ENCODE measurements at places on chromosomes 12 and 14. TPM values are rescaled to one million over a fixed set of nuclear protein-coding genes. Genes with fewer than 3 reads are reported as not detected.

Gene PPFIA2
- not detected for total RNA-seq

Gene SMCO2
- total RNA-seq = not detected

Gene MLEC
- total RNA-seq = 156 TPM

Gene MANSC4
- not detected for total RNA-seq

Gene FGF6
- not detected for total RNA-seq

Gene RHEBL1
- total RNA-seq = 1.4 TPM

Gene FITM1
- total RNA-seq = 5.8 TPM

Gene TMEM120B
- total RNA-seq = 3.8 TPM

Gene TAS2R20
- 2.9 TPM for total RNA-seq

Gene BBS10
- 7.4 TPM for total RNA-seq

Gene SLCO1B3
- total RNA-seq = 0.31 TPM

Gene USP44
- total RNA-seq = 0.11 TPM

Gene EML1
- 1.3 TPM for total RNA-seq

GRCh38 chr12:130549361-130549760 lies 166.7 kb downstream of the RIMBP2 start:
- H3K36me3 ChIP-seq = no peaks in the 10 kb centered on the region
- no peak overlapping the region for H3K4me3 ChIP-seq
- H3K4me1 ChIP-seq = no peaks in the 10 kb centered on the region

DNA sequence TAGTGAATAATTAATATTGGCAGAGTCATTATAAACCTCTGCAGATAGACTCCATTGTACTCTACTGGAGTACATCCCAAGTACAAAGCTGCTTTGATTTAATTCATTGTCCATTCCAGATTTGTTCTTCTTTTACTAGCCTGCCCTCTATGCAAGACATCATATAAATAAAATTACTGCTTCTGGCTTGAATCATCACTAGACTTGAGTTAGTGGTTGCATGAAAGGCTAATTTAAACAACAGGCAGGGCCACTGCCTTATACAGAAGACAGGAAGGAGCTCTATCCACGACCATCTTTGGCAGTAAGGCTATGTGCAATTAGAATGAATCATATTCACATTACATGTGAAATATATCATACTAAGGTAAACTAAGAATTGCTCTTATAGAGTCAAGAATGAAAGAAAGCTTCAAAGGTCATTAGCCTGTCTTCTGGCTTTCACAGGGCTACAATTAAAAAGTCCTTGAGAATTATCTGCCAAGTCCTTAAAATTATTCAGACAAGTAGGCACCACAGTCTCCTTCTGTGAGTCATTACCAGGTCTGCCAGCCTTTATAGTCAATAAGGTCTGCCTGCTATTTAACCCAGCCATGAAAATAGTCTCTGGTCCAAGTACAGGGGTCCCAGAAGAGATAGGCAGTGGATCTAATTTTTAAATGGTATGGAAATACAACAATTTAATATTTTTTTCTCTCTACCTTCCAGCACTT lies 631.8 kb downstream of the TMTC2 start:
- DNase-seq = no peak
- H3K4me1 ChIP-seq = no peaks in the 10 kb centered on the region
- H3K36me3 ChIP-seq = no peaks in the 10 kb centered on the region
- no peak overlapping the region for H3K27ac ChIP-seq
- H3K4me3 ChIP-seq = no peak overlapping the region

DNA sequence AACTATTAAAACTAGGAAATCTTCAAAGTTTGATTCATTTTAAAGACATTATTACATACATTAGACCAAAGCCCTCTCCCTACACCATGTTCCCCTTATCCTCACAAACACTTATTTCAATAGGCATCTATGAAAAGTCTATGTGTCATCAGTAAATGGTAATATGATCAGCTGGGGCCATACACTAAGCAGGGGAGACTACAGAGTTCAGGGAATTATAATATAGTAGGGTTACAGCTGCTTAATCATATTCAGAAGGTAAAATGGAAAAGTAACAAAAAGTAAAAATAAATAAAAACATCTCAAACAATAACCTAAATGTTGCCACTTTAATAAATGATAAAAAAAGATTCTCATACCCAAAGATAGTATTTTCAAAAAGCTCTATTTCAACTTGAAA lies 29.1 kb downstream of the PAWR start:
- no peaks in the 10 kb centered on the region for H3K27me3 ChIP-seq
- H3K36me3 ChIP-seq = peaks cover 3% of the 10 kb centered on the region
- H3K4me3 ChIP-seq = no peak overlapping the region
- H3K4me1 ChIP-seq = peaks cover 32% of the 10 kb centered on the region
- H3K27ac ChIP-seq = peak overlapping the region; percentile 23

DNA sequence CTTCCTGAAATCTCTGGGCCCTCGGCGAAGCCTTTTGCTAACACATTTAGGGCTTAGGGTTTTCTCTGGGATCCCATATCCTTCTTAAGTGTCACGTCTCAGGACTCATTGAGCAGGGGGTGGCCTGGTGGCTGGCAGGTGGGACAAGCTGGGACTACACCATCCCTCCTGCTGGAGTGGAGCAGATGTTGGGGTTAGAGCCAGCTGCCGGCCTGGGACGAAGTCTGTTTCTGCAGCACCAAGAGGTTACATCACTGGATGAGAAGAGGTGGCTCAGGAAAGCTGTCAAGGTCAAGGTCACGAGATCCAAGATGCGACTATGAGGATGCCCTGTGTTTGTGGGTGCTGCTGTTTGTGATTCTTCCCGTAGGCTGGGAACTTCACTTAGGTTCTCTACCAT lies 16.3 kb downstream of the SMCO2 start:
- peaks cover 4% of the 10 kb centered on the region for H3K27me3 ChIP-seq
- DNase-seq = no peak
- H3K36me3 ChIP-seq = no peaks in the 10 kb centered on the region

- peaks cover 8% of the 10 kb centered on the region for H3K4me1 ChIP-seq
- no peak overlapping the region for H3K4me3 ChIP-seq
- H3K27me3 ChIP-seq = no peaks in the 10 kb centered on the region
- DNase-seq = no peak
These were observed 143.0 kb upstream of the ATXN7L3B start for GRCh38 chr12:74394647-74395046.

- peak; percentile 16 for DNase-seq
- H3K4me3 ChIP-seq = no peak overlapping the region
- H3K36me3 ChIP-seq = no peaks in the 10 kb centered on the region
- H3K27me3 ChIP-seq = no peaks in the 10 kb centered on the region
- H3K27ac ChIP-seq = no peak overlapping the region
These were observed 723.4 kb upstream of the MDGA2 start for GRCh38 chr14:48398675-48399282.

- H3K4me1 ChIP-seq = no peaks in the 10 kb centered on the region
- H3K36me3 ChIP-seq = no peaks in the 10 kb centered on the region
- no peak for DNase-seq
- H3K27me3 ChIP-seq = no peaks in the 10 kb centered on the region
- H3K4me3 ChIP-seq = no peak overlapping the region
- H3K27ac ChIP-seq = no peak overlapping the region
These were observed 82.8 kb upstream of the CAPRIN2 start for GRCh38 chr12:30837595-30837994.

- H3K27me3 ChIP-seq = no peaks in the 10 kb centered on the region
- H3K4me3 ChIP-seq = no peak overlapping the region
- H3K27ac ChIP-seq = no peak overlapping the region
- H3K4me1 ChIP-seq = no peaks in the 10 kb centered on the region
- no peaks in the 10 kb centered on the region for H3K36me3 ChIP-seq
These were observed 35.0 kb downstream of the KITLG start for GRCh38 chr12:88544991-88545980.

GRCh38 chr12:41277100-41277945 lies 89.2 kb downstream of the PDZRN4 start:
- H3K27ac ChIP-seq = no peak overlapping the region
- H3K4me3 ChIP-seq = no peak overlapping the region
- H3K27me3 ChIP-seq = no peaks in the 10 kb centered on the region
- H3K36me3 ChIP-seq = no peaks in the 10 kb centered on the region
- peak; percentile 26 for DNase-seq

DNA sequence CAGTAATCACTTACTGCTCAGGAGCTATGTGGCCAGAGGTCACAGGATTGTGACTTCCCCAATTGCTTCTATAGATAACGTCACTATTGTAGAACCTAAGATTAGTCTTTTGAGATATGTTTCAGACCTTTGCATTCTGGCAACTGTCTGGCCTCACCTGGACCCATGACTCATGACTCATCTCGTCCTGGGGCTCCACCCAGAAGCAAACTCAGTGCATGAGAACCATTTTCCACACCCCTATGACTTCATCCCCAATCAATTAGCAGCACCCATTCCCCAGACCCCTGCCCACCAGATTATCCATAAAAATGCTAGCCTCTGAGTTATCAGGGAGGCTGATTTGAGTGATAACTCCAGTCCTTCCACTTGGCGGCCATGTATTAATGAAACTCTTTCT lies 186.9 kb downstream of the EMP1 start:
- H3K27me3 ChIP-seq = no peaks in the 10 kb centered on the region
- no peak overlapping the region for H3K4me3 ChIP-seq
- H3K4me1 ChIP-seq = no peaks in the 10 kb centered on the region
- DNase-seq = no peak
- H3K36me3 ChIP-seq = no peaks in the 10 kb centered on the region

- H3K4me1 ChIP-seq = peaks cover 14% of the 10 kb centered on the region
- H3K4me3 ChIP-seq = no peak overlapping the region
- no peak overlapping the region for H3K27ac ChIP-seq
- H3K36me3 ChIP-seq = no peaks in the 10 kb centered on the region
These were observed 19.4 kb downstream of the NUMB start for GRCh38 chr14:73438993-73439392.

GRCh38 chr12:108832730-108833354 lies 24.5 kb downstream of the SSH1 start:
- no peaks in the 10 kb centered on the region for H3K27me3 ChIP-seq
- DNase-seq = no peak
- H3K36me3 ChIP-seq = peaks cover 31% of the 10 kb centered on the region
- H3K4me3 ChIP-seq = no peak overlapping the region
- no peak overlapping the region for H3K27ac ChIP-seq

DNA sequence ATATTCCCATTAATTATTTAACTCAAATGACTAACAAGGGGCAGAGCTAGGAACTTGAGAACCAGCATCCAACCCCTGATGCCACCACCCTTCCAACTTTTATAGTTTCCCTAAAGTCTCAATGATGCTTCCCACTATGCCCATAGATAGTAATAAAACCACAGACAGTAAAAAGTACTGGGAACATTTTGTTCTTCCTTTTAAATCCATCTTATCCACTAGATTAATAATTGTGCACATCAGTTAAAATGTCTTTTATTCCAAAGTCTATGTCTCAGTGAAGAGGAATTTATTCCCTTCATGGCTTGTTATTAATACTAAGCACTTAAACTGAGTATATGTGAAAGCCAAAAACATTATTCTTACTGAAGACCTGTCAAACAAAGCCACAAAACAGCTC lies 45.8 kb downstream of the SINHCAF start:
- H3K27ac ChIP-seq = no peak overlapping the region
- DNase-seq = no peak
- peaks cover 19% of the 10 kb centered on the region for H3K4me1 ChIP-seq

- DNase-seq = no peak
- H3K27ac ChIP-seq = no peak overlapping the region
- H3K4me1 ChIP-seq = 0 out of 2 replicates have a peak, but pooled peaks cover under 1% of the 10 kb centered on the region
- H3K27me3 ChIP-seq = peaks cover 3% of the 10 kb centered on the region
These were observed 127.4 kb downstream of the CALM1 start for GRCh38 chr14:90523961-90524875.

DNA sequence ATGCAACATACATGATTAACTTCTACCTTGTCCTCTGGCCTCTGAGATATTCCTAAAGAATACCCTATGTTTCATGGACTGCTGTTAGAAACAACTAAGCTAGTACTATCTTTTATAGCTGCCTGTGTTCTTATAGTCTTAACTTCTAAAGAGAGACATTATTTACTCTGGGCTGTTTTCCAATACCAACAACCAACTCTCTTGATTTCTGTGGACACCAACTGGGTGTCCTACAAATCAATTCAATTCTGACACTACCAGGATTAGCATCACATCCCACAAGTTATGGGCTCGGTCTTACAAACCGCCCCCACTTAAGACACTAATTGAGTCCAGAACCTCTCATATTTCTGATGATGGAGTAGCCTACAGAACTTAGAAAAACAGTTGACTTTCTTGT lies 8.3 kb downstream of the XPOT start:
- no peak overlapping the region for H3K4me3 ChIP-seq
- no peak overlapping the region for H3K27ac ChIP-seq
- peaks cover 21% of the 10 kb centered on the region for H3K4me1 ChIP-seq
- no peaks in the 10 kb centered on the region for H3K27me3 ChIP-seq
- peaks cover 18% of the 10 kb centered on the region for H3K36me3 ChIP-seq
- DNase-seq = no peak

Measured in HepG2 (cell line).